ENCODE measurements at places on chromosomes 1 and 21.

- DNase-seq, result peak; percentile 28
Measured at GRCh38 chr21:32392299-32392879, 423 bp downstream of the URB1 start.

DNA sequence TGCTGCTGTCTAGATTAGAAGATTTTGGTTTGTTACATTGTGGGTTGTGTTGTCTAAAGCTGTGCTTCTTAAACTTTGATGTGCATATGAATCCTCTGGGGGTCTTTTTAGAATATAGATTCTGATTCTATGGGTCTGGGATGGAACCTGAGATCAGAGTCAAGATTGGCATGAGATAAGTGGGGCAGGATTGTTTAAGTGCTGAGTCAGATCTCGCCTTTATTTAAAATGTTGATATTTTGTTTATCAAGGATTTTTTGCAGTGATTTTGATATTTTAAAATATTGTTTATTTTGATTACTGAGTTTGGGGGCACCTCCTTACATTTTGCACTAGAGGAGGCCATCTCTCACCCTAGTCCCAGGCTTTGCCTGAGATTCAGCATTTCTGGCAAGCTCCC is 114.8 kb downstream of the LAMC2 start:
- no peak for DNase-seq

DNA sequence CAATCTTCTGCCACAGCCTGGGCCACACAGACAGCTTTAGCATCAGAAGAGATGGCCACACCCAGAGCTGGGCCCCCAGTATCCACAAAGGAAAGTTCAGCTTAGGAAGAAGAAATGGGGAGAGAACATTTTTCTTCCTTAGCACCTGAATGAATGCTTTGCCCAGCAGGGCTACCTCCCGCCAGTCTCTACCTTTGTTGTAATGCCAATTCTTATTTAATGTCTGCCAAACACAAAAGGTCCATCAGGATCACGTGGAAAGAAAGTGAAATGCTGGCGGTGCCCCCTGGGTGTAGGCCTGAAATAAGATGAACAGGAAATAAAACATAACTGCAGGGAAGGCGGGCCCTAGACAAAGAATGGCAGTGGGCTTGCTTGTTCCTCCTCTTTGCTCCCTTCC is 125.6 kb downstream of the CACNA1E start:
- DNase-seq, result no peak

DNA sequence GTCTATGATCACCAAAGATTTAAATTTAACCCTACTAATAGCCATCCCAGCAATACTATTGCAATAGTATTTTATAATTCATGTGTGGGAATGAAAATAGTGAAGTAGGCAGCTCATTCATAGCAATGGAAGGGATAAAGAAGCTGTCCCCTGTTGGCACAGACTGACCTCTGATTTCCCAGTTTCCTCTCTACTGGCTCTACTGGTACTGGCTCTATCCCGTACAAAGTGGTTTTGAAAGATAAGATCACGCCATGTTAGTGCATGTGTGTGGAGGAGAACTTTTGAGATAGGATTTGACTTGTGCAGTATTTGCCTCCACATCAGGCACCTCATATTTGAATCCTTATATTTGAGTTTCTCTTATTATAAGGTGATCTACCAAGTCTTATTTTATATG is 227.3 kb upstream of the ADGRL2 start:
- DNase-seq, result no peak

- DNase-seq, result no peak
Measured at GRCh38 chr21:43369596-43370090, 57.3 kb downstream of the SIK1 start.

GRCh38 chr21:41973861-41974751 is 20.3 kb upstream of the C2CD2 start:
- no peak for DNase-seq

DNA sequence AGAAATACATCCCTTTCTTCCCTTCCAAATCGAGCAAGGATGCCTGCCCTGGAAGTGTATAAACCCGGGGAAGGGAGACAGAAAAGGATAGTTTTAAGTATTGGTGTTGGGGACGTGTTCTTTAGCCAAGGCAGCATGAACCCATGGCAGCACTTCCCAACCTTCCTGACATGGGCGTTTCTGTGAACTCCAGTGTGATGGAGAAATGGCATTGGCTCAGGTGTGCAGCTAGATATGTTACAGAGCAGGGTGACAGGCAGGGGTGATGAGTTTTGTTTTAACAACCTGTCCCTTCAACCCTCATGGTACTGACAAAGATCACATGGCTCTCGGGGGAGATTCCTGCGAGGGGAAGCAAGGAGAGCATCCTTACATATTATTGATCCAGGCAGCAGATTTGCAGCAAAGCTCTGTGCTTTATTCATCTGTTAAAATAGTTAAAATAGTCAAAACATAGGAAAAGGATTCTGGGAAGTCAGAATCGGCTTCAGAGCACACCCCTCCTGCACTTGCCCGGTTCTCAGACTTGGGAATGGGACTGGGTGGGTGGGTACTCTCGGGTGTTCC is 4.0 kb downstream of the MX1 start:
- DNase-seq, result no peak

DNA sequence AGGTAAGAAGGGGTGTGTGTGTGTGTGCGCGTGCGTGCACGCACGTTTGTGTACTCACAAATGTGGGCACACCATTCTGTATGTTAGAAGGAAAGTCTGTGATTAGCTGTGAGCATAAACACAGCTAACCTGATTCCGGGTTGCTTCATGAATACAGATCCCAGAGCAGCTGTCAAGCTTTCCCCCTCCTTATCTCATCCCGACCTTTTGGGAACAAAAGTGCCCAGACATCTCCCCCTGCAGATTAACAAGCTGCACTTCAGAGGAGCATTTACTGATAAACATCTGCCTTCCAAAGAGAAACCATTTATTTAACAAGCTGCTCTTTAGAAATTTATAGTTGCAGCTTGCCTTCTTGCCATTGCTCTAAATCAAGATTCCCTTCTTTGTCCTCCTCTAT is 97.0 kb downstream of the MT1HL1 start:
- DNase-seq, result no peak

DNA sequence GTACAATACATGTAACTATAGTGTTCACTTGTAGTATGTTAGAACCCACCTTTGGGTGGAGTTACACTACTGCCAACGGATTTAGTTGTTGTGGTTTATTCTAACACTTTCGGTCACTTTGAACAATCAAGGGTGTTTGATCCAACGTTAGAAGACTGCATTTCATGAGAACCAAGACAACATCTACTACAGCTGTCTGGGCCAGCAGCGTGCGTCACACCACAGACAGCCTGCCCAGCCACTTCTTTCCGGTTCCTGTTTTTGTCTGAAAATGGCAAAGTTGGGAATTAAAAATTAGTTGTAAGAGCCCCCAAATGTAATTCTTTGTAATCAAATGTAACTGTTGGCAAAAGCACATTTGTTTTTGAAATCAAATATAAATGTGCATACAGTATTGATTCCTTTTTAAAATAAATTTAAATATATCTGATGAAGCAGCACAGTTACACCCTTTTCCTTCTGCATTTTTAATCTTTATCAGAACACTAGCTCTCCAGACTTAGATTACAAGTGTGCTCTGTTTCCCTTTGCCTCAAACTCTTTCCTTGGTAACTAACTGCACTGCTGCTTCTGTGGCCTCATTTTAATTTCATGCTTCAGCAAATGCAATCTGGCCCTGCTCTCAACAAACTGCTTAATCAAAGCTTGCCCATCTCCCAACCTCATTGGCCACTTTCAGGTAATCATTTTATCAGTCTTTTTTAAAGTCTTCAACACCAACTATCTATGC is 86.6 kb upstream of the DPH5 start:
- peak; percentile 74 for DNase-seq

GRCh38 chr21:34166468-34166867 is 93.1 kb downstream of the MRPS6 start:
- DNase-seq, result no peak

GRCh38 chr1:59703226-59703917 is 111.4 kb upstream of the HOOK1 start:
- no peak for DNase-seq

DNA sequence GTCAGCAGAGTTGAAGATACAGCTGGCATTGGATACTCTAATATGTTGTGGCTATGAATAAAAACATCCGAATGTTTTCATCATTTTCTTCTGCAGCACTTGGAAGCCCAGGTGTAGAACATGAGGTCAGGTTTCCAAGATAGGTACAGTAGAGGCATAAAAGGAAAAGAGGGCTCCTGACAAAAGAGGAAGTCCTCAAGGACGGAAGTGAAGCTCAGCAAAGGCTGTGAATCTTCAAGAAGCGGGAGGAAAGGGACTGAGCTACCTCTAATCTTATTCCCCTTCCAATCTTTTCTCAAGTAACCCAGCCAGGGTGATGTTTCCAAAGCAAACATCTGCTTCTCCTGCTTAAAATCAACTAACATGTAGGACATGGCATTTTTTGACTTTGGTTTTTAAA is 4.4 kb upstream of the PIK3C2B start:
- DNase-seq, result no peak

DNA sequence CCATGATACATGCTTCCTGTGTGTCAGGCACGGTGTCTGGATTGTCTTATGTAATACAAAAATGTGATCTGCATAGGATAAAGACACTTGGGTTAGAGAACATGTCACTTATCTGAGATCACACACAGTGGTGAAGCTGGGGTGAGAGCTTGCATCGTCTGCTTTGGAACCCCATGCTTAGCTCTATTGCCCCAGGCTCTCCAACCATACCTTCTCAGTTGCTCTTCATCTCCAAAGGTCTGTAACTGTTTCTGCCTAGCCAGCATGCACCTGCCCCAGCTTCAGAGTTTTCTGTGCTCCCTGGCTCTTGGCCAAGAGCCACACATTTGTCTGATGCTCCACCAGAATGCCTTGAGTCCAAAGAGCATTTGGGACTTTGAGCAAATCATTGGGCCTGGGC is 93.9 kb upstream of the COG2 start:
- peak; percentile 4 for DNase-seq

- no peak for DNase-seq
Measured at GRCh38 chr1:26900815-26901511, 696 bp upstream of the GPATCH3 start.

DNA sequence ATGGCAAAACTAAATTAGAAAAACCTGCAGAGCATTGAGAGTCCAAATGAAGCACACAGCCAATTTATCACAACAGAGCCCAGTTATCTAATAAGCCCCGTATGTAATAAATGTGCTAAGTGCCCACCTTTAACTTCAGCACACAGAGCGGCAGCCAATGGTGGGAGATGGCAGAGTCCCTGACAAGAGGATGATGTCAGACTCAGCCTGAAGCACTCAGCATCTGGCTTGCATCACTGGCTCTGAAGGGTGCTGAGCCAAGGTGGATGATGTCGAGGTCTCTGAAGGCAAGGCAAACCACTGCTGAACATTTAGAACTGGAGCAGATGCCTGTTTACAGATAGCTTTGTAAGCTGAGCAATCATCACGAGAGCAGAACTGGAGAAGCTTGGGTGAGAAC is 118.3 kb downstream of the NUF2 start:
- DNase-seq, result no peak

DNA sequence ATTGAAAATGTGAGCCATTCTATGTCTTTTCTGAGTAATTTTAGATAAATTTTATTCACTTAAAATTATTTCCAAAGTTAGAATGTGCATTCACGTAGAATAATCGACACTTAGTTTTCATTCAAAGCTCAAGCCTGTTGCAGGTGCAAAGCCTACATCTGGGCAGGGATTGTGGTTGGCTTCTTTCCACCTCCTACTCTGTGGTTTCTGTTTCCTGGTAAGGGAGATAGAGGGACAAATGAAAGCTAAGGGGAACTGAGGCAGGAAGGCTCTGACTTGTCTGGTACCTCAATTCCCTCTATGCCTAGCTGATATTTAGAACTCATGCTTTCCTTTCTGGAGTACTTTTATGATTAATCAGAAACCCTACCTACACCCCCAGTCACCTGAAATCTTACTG is 251.2 kb upstream of the DPYD start:
- no peak for DNase-seq

- DNase-seq, result no peak
Measured at GRCh38 chr1:50488356-50488755, 65.1 kb upstream of the DMRTA2 start.

DNA sequence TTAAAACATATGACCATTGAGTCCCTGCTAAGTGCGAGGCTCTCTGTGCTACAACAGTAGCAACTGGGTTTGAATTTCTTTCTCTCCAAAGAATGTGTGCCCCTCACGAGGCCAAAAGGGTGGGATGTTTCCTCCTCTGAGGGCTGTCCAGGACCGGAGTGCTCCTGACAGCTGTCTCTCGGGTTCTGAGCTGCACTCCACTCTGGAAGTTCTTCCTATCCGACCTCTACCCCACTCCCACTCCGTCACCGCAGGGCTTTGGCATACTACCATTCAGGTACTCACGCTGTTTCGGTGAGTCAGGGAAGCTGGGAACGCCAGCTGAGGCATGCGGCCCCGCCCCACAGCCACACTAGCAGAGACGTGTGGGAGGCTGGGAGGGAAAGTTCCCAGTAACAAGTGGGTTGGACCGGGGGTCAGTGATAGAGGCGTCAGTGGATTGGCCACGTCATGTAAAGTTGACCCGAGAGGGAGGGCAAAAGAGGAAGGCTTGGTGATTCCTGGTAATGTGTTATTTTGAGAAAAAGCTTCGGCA is 705 bp upstream of the SLC50A1 start:
- peak; percentile 72 for DNase-seq

DNA sequence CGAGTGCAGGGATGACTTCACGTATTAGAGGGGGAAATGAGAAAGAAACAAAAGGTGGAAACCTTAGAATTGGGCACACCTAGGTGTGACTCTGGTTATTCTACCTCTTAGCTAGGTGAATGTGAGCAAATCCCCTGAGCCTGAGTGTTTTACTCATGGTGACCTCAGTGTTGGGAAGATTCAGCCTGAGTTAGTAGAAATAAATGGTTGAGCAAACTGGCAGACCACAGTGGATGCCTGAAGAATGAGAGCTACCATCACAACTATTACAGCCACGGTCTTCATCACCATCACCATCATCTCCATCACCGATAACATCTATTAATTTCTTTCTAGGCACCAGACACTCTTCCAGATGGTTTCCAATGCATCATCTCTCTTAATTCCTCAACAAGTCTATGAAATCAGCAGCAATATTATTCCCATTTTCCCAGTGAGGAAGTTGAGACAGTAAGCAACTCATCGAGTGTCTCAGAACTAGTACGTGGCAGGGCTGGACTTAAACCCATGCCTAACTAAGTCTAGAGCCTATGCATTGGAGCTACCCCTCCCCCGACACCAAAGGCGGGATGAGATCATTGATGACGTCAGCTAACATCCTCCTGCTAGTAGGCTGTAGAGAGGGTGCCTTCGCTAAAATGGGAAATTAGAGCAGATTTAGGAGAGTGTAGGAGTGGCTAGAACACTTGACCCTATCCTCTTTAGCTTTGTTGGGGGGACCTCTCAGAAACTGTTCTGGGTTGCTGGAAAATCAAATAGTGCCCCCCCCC is 7.9 kb upstream of the KAZN start:
- peak; percentile 2 for DNase-seq

DNA sequence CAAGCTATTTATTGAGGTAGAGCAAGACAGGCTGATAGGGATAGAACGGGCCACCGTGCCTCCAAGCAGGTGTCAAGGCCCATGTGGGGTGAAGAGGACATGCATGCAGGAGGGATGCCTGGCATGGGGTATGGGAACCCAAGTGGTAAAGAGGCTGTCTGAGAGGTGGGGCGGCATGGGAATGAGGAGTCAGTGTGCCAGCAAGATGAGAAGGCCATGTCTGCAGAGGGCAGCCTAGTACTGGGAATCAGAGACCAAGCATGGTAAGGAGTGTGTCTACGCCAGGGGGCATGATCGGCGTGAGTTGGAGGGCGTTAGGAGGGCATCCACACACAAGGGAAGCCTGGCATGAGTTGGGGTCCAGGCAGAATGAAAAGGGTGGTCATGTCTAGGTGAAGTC is 303.7 kb upstream of the PLD5 start:
- DNase-seq, result no peak
